ENCODE measurements at places on chromosomes 4 and X. TPM values are rescaled to one million over a fixed set of nuclear protein-coding genes. Genes with fewer than 3 reads are reported as not detected.

DNA sequence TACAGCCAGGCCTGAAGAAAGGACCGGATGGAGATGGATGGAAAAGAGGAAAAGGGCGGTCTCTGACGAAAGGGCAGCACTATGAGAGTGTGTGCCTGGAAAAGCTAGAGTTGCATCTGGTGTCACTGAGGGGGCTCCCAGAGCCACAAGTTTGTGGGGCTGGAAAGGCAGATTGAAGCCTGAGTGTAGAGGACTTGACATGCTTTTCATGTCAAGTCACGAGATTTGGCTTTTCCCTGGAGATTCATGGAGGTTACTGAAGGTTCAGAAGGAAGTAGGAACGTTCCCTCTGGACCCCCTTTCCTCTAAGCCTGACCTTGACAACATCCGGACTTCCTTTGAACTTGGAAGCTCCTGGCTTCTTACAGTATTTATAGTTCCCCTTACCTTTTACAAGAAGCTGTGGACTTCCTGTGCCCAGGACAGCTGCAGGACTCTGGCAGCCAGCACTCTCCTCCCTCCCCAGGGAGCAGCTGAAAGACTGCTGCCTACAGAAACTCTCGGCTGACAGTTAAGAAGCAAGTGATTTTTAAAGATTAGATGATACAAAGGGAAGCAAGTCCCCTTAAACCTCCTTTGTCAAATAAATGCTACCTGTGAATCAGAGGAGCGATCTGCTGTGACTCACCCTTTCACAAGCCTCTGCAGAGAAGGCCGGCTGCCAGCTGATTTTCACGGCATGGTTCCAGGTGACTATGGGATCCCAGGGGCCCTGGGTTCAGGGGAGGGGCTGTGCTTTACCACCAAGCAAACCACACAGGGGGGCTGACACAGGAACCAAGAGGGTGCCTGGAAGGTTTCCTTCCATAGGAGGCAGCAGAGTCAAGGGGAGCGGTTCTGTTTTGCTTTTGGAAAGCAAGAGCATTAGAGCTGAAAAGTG lies 72.9 kb upstream of the STIM2 start:
- peaks cover 6% of the 10 kb centered on the region for H3K36me3 ChIP-seq
- H3K27ac ChIP-seq = no peak overlapping the region
- no peak overlapping the region for H3K4me3 ChIP-seq
- H3K4me1 ChIP-seq = peaks cover 14% of the 10 kb centered on the region

GRCh38 chr4:53688186-53688790 lies 97.0 kb upstream of the LNX1 start:
- peaks cover 7% of the 10 kb centered on the region for H3K4me1 ChIP-seq
- peak; percentile 42 for DNase-seq
- H3K36me3 ChIP-seq = no peaks in the 10 kb centered on the region
- no peak overlapping the region for H3K27ac ChIP-seq

DNA sequence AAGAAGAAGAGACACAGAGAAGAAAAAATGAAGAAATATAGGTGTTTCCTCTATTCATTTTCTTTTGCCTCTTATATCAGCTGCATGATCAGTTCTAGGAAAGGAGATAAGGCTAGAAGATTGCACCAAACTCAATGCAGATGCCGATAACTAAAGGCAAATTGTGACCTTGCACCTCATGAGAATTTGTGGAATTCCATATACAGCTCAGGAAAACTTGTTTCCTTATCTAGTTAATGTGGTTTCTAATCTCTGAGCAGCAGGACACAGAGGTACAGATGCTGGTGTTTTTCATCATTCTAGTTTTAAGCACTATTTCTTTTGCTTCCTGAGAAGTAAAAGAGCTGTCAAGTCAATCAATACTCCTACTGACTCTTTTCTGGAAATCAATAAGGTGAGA lies 104.6 kb upstream of the NWD2 start:
- DNase-seq = no peak
- H3K27ac ChIP-seq = no peak overlapping the region
- no peaks in the 10 kb centered on the region for H3K4me1 ChIP-seq
- H3K27me3 ChIP-seq = no peaks in the 10 kb centered on the region

ANXA10 gene
- not detected for total RNA-seq
